Stimulated activated CD8-positive, alpha-beta memory T cell treated with anti-CD3 and anti-CD28 coated beads, Interleukin-12 subunit alpha, Interleukin-12 subunit beta, amount 100 ng/mL, for 4 hours (primary cell): ENCODE measurements at places on chromosomes 1 and 21.

GRCh38 chr1:100039591-100039990 lies 69.8 kb downstream of the SLC35A3 start:
- no peak for DNase-seq

- DNase-seq: no peak
These were observed 22.3 kb downstream of the BLZF1 start for GRCh38 chr1:169390303-169390702.

DNA sequence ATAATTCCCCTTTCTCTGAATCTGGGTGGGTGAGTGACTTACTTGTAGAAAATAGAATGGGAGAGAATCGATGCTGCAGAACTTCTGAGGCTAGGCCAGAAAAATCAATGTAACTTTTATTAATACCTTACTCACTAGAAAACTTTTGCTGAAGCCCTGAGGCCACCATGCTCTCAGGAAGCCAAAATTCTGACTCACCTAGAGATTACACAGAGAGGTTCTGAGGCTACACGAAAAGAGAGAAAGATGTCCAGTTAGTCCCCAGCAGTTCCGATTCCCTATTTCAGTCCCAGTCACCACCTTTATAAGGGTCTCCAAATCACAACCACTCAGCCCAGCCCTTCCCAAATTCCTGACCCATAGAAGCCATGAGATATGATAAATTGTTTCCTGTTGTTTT lies 135.2 kb downstream of the NTPCR start:
- DNase-seq: no peak

GRCh38 chr1:16021681-16022080 lies at the start of gene CLCNKA:
Gene CLCNKA (plus strand): TSS chr1:16022036. CDS start chr1:16022620, 584 bp downstream.
- no peak for DNase-seq

GRCh38 chr1:31569596-31570173 lies 6.6 kb upstream of the TINAGL1 start:
- no peak for DNase-seq

DNA sequence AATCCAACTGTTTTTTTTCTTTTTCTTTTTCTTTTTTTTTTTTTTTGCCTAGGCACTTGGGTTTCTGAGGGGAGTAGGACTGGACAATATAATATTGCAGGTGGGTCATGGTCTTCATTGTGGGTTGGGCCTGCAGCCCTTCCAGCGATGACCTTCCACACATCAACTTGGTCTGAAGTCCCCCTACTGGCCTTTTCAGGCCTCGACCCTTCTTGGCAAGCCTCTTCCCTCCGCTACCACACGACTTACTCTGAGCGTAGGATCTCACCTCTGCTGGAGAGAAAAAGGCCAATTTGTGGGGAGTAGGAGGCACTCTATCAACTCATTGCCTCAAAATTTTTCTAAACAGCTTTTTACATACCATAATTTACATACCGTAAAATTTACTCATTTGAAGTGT lies 51.1 kb upstream of the GRIK3 start:
- DNase-seq: no peak

DNA sequence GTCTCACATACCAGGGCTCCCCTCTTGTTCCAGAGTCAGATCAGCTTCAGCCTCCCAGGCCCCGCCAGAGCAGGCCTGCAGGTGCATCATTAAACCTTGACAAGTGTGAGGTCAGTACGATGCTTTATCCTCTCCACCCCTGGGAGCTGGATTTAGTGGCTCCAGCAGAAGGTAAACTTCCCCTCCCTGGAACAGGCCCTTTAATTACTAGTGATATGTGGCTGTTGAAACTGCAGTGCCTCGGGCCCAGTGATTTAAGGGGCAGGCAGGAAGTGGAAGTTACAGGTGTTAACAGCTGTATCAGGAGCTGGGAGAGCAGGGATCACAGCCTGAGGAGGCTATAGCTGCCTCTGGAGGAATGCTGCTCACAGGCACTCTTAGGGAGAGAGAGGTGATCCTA lies 132.4 kb upstream of the KLHDC7A start:
- DNase-seq: no peak

- no peak for DNase-seq
These were observed 37.7 kb upstream of the DDAH1 start for GRCh38 chr1:85502625-85503083.

GRCh38 chr1:88661188-88661587 lies 22.9 kb upstream of the PKN2 start:
- DNase-seq: no peak

GRCh38 chr21:34020005-34020847 lies 53.2 kb upstream of the MRPS6 start:
- no peak for DNase-seq

DNA sequence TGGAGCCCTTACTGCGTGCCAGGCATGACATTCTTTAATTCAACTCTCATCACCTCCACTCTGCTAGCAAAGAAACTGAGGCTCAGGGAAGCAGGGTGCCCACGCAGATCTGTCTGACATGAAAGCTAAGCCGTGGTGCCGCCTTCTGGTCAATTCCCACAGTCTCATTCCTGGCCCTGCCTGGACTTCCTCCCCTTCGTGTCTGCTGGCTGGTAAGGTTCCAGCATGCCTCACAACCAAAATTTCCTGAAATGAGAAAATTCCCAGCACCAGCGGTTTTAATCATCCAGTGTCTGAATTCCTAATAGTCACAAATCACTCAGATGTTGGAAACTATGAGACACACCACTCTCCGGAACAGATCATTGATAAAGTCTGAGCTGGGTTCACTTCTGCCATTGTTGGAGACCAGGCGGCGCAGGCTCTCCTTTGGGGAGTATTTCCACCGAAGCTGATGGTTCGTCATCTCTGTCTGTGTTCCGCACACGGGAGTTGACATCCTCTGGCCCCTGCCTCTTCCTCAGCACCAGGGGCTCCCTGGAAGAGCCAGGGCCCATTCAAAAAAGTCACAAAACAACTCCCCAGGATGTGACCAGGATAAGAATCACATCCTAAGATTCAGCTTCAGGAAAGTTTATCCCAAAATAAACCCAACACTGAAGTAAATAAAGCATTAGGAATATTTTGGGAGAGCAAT lies 167.7 kb downstream of the PLPP3 start:
- no peak for DNase-seq

DNA sequence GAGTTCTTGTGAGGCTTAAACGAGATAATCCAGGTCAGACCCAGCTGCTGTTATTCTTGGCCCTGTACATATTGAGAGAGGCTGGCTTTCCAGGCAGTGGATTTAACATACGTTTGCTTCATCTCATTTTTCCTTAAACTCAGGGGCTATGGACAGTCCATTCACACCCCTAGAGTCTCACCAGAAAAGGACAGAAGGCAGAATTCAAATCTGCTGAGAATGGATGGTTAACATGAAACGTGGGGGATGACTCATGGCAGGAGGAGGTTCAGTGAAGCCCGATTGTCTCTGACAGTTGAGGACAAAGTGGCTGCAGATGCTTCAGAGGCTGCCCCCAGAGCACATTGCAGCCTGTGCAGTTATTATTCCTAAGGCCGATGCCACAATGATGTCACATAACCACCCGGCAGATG lies 39.5 kb downstream of the TGFB2 start:
- DNase-seq: no peak

DNA sequence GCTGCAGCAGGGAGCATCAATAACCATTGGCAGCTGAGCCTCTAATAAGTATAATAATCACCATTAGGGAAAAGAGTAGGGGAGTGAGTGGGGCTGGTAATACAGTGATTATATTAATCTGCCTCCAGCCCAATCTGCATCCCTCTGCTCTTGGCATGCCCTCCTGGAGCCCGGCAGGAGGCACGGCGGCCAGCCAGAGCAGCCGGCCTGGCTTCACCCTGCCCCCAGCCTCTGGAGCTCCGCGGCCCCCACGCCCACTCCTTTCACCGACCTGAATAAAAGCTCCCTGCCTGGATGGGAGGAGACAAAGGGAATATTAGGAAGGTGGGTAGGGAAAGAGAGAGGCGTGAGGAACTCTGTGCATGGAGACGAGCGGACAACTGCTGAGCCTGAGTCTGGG lies 28.3 kb downstream of the OPTC start:
- no peak for DNase-seq

DNA sequence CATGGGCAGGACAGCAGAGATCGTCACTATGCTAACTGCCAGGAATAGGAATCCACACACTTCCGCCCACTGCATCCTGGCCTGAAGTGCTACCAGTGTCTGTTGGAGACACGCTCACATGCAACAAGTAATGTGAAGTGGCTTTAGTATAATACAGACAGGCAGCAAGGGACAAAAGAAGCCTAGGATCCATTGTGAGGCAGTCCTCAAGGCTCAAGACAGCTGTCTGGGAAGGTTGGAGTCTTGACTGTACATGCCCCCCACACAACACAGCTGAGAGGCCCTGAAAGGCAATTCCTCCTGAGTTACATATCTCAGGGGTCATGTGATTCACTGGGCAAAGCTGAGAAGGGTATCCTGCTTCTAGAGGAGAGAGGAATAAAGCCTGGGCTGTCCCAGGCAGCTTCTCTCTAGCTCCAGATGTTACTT lies 39.9 kb upstream of the CD1D start:
- no peak for DNase-seq

DNA sequence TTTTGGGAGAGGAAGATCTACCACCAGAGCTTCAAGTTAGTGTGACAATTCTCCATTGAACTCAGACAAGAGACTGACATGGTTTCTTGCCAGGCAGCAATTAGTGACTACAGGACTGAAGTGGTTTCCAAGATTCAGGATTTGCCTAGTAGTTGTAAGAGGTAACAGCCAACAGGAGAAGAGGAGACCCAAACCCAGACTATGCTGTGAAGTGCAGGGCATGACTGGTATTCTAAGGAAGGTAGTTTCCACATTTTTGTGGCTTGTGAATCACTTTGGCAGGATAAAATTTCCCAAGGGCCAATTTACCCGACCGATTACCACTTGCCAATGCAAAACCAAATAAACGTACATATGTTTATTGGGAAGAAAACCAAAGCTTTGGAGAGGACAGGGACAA lies 14.7 kb upstream of the RAP1A start:
- DNase-seq: no peak

- no peak for DNase-seq
These were observed 1.2 kb upstream of the A3GALT2 start for GRCh38 chr1:33322109-33322508.

- no peak for DNase-seq
These were observed 52.7 kb upstream of the GCLM start for GRCh38 chr1:93961906-93962305.

GRCh38 chr1:45331436-45332345 lies 5.0 kb downstream of the HPDL start:
- DNase-seq: no peak

GRCh38 chr21:26977746-26978145 lies 10.9 kb upstream of the ADAMTS5 start:
- no peak for DNase-seq

GRCh38 chr1:20511518-20512428 lies 3.8 kb upstream of the MUL1 start:
- DNase-seq: no peak

DNA sequence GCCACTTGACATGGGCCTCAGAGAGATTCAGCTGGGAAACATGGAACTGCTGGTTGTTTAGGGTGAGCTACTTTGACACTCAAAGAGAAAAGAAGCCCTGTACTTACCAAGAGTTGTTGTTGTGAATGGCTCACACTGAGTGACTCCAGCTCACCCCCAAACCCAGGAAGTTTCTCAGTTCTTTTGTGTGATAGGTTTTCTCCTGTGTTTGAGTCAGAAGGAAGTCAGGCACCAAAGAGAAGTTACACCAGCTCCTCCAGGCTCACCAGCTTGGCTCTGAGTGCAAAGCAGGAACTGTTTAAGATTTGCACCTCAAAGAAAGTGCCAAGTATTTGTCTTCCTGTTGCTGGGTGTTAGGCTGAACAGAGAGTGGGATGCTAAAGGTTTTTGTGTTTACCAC lies 111.2 kb upstream of the PROX1 start:
- DNase-seq: no peak

GRCh38 chr1:68706639-68707317 lies 209.9 kb upstream of the DEPDC1 start:
- no peak for DNase-seq

- no peak for DNase-seq
These were observed 90.4 kb downstream of the PAX7 start for GRCh38 chr1:18721041-18721440.

GRCh38 chr1:83834621-83835264 lies 164.2 kb downstream of the TTLL7 start:
- DNase-seq: no peak

GRCh38 chr1:174219606-174220370 lies 60.5 kb downstream of the RABGAP1L start:
- no peak for DNase-seq

- DNase-seq: no peak
These were observed 111.1 kb downstream of the LMO4 start for GRCh38 chr1:87439821-87440220.

- DNase-seq: no peak
These were observed 70.8 kb downstream of the TENT5C start for GRCh38 chr1:117676615-117677130.

DNA sequence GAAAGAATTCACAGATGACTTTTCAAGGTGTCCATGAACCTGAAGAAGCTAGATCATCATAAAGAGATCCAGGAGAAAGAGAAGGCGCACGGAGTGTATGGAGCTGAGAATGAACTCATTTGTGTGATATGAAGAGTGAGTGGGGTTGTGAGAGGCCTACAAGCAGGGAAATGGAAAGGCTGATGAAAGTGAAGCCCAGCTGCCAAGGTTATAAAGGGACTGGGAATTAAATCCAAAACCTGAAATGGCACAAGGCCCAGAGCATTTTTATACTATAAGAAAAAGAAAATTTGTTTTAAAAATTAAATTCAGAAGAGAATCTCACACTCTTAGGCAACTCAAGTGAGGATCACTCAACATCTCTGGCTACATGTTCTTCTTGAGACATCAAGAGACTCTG lies 43.4 kb downstream of the HSD3B1 start:
- no peak for DNase-seq

GRCh38 chr1:6923955-6924881 lies 139.0 kb downstream of the CAMTA1 start:
- DNase-seq: no peak

- no peak for DNase-seq
These were observed 275.2 kb upstream of the NEGR1 start for GRCh38 chr1:72557446-72558049.

- DNase-seq: no peak
These were observed 25.8 kb upstream of the GBP5 start for GRCh38 chr1:89298461-89298860.

- DNase-seq: no peak
These were observed 88.1 kb downstream of the BACH1 start for GRCh38 chr21:29386803-29387202.

DNA sequence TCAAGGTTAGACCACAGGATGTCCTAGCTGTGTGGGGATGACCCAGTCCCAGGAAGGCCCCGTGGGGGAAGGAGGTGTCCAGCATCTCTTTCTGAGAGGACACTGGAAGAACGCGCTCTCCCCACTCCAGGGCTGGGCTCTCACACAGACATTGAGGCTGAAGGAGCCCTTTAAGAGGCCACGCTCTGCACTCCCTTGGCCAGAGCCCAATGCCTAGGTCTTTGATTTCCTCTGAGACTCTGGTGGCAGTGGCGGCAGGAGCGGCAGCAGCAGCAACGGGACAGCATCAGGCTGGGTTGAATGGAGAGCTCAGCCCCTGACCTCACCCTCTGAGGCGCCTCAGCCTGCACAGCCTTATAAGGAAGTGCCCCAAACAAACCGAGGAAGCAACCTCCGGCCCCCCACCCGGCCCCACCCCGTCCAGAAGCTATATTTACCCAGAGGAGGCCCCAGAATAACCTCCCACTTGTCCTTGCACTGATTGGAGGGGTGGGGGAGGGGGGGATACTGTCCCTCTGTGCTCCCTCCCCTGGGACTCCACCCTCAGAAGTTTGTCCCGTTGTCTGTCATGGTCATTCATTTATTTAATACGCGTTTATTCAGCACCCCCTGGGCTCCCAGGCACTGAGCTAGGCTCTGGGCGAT lies 12.3 kb downstream of the NES start:
- no peak for DNase-seq

- no peak for DNase-seq
These were observed 30.7 kb downstream of the RPAP2 start for GRCh38 chr1:92329347-92330129.

GRCh38 chr1:30275926-30276764 lies 447.2 kb downstream of the MATN1 start:
- DNase-seq: no peak
